Naive thymus-derived CD4-positive, alpha-beta T cell (primary cell): ENCODE measurements at places on chromosomes 3 and 15.
A peak's percentile ranks its signal among the peaks of the same experiment; 100 is the strongest.

GRCh38 chr3:152760591-152760990 lies 74.3 kb upstream of the P2RY1 start:
- no peak for DNase-seq

DNA sequence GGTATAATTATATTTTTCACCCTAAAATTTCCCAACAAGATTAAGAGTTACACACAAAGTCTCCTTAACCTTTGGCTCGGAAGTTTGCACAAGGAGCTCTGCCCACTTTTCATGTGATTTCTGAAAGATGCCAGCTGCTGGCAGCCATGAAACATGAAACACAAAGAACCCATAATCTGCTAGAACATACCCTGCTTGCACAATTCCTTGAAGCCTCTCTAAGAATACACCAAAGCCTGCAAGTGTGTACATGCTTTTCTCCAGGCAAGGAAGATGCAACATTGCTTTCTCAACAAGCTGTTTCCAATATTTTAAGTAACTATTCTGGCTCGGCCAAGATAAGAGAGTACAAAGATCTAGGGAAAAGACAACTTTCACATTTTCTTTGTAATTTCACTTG lies 182.0 kb upstream of the WNT5A start:
- DNase-seq = no peak

GRCh38 chr15:25408428-25408827 lies 30.4 kb downstream of the UBE3A start:
- no peak for DNase-seq

- peak; percentile 36 for DNase-seq
These were observed 234.9 kb downstream of the NEK10 start for GRCh38 chr3:27134171-27134796.

- peak; percentile 61 for DNase-seq
These were observed at the start of gene TBC1D2B for GRCh38 chr15:78077053-78077870. TBC1D2B (minus strand) TSS chr15:78077711; CDS start chr15:78077652, 59 bp downstream.

GRCh38 chr3:161171113-161171512 lies 50.0 kb upstream of the NMD3 start:
- DNase-seq = no peak

GRCh38 chr15:70101459-70102113 lies 3.9 kb upstream of the TLE3 start:
- DNase-seq = no peak

DNA sequence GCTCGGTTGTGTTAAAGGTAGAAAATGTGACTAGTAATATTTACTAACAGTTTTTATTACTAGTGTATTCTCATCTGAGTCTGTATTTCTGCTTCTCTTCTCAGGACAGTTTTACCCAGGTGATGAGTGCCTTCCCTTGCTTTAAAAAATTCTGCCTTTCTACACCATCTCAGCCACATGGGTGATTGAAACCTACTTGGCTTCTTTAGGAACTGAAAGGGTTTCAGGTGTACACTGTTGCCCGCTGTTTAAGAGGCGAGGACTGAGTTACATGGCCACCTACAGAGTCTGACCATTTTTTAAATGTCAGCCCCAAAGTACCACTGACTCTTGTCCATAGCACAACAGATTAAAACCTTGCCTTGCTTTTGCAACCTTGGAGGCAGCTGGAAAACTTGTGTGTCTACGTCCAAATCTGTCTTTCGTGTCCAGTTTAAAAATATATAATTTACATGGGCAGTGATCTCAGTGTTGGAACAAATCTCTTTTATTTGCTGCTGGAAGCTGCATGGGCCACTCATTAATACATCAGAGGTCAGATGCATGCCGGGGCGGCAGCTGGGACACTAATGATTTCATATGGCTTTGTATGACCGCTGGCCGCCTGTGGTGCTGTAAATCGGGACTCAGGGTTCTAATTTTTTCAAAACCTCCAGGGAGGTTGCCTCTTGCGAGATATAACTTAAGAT lies 44.6 kb downstream of the TRIM71 start:
- no peak for DNase-seq

GRCh38 chr3:79405183-79405582 lies 362.6 kb downstream of the ROBO1 start:
- DNase-seq = no peak

- no peak for DNase-seq
These were observed 34.2 kb upstream of the UMPS start for GRCh38 chr3:124696006-124696405.

- DNase-seq = no peak
These were observed 64.8 kb upstream of the ABHD2 start for GRCh38 chr15:89023311-89023961.

DNA sequence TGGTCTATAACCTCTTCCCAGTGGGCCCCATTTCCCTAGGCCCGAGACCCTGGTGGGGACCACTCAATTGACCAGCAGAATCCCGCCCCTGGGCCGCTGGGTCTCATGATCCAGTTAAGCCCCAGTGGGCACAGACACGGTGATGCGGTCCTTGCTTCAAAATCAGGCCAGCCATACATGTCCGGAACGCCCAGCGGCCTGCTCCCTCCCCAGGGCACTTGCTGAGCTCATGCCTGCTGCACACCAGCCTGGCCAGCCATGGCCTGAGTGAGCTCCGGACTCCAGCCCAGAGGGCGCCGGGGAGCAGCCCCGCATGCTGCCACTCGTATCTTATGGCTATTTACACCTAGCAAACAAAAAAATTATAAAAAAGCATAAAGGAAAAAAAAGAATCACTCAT lies 34.4 kb upstream of the IQSEC1 start:
- DNase-seq = no peak

DNA sequence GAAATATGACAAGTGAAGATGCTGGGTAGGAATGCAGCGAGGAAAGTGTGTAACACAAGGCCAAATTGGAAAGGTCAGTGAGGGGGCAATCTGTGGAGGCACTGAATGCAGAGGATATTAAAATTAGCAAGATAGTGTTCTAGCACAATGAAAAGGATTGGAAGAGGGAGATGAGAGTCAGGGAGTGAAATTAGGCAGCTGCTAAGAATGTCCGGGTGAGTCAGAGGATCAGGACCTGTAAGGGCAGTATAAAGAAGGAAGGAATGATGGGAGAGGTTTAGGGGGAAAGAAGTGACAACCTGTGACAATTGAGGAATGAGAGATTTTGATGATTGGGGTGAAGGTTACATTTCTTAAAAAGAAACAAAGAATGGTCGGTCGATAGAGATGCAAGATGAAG lies 103.5 kb downstream of the UBE3A start:
- DNase-seq = no peak

DNA sequence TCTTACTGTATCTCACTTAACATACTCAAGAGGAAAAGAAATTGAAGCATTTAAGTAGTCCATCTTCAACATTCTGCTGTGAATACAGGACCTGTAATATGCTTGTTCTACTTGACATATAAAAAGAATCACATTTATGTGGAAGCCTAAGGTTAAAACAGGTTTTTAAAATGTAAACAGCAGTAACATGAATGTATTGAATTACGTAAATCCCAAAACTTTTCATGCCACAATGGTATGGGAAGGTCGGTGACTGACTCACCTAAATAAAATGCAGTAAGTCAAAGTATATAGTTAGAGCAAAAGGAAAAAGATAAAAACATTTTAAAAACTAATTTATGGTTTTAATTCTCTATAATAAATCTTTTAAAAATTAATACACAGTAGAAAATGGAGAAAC lies 115.7 kb upstream of the TJP1 start:
- no peak for DNase-seq

DNA sequence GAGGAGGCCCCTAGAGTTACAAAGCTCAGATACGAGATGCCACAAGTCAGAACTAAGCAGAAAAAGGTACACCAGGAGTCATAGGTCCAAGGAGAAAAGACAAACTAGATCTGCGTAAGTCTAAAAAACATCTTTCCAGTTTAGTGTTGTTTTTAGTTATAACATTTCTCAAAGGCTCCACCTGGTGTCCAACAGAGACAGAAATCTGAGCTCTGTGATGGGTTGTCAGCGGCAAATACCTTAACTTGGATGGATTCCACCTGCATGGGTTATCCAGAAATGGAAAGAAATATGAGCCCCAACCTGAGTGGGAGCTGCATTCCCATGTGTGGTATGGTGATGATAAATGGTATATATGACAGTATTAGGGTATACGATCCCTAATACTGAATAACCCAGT lies 238.6 kb upstream of the CHRM5 start:
- no peak for DNase-seq

DNA sequence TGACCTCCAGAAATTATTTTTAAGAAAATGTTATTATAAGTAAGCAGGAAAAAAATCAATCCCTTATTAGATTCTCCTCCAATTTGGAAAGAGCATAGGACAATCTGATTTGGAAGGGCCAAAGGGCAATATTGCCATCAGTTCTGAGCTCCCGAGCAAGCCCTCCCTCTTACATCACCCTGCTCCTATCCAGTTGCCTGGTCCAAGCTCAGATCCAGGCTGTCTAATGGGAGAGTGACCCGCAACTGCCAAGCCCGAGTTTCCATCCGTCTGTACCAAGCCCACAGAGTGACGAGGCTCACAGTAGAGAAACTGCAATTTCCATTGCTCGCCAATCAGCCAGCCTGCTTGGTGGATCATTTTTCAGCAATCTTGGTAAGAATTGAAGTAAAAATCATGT lies 187.7 kb downstream of the MEX3B start:
- DNase-seq = no peak

DNA sequence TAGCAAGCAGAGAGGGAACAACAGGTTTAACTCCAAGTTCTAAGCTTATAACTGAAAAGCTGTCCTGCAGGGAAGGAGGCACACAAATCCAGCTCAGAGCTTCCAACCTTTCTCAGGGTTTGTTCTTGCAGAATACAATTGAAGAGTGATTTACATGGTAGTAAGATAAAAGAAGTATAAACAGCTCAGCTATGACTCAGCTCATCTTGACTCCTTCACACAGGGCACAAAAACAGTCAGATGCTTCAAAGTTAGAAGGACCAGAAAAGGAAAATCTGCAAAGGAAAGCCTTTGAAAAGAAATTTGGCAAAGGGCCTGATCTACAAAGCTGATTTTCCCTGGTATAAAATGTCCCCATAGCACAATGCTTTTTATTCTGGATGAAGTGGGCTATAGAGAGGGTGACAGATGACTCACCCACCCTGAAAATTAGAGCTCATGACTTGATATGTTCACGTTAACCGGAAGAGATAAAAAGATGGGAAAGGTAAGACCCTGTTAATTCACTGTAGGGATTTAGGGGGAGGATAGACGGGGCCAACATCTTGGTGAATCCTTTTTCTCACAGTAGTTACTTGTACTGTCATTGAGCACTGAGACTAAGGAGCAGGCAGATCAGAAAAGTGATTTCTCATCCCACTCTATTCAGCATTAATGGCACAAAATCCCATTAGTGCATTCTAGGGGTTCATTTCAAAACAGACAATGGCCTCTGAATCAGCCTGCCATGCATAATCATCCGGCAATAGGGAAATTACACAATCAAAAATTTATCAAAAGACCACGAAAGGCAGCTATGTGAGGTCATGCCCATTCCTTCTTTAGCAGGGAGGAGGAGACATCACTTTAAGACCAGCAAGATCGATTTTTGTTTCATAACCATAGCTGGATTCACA lies 143.5 kb downstream of the GAP43 start:
- DNase-seq = no peak

- DNase-seq = no peak
These were observed 29.7 kb downstream of the TMEM45A start for GRCh38 chr3:100522125-100522524.

- DNase-seq = no peak
These were observed 26.8 kb upstream of the SLCO2A1 start for GRCh38 chr3:134056464-134056891.

DNA sequence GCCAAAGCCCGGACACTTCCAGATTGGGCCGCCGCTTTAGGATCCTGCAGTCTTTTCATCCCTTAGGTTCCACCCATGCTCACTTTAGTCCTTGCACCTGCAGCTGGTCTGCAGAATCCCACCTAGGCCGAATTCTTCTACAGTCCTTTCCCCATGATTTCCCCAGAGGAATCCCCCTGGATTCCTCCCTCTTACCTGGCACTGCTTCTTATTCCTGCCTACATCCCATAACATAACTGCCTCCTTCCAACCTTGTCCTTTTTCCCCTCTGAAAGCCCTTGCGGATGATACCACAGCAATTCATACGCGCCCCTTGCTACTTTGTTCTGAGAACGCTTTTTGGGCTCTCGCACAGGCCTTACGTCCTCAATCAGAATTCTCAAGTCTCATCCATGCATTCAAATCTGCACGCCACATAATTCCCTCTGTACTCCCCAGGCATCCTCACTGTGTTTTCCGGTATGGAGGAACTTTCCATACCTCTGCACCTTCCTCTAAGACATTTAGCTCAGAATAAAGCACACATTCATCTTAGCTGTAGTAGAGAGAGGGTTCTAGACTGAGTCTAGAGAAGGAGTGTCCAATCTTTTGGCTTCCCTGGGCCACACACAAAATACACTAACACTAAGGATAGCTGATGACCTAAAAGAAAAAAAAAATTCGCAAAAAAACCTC lies 619 bp downstream of the EIF2AK4 start:
- DNase-seq = no peak

DNA sequence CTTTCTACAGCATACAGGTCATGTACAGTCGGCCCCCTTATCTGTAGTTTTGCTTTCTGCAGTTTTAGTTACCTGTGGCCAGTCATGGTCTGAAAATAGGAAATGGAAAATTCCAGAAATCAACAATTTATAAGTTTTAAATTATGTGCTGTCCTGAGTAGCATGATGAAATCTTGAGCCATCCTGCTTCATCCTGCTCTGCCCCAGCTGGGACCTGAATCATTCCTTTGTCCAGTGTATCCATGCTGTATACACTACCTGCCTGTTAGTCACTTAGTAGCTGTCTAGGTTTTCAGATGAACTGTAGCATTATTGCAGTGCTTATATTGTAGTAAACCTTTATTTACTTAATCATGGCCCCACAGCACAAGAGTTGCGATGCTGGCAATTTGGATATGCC lies 44.8 kb downstream of the AP4E1 start:
- DNase-seq = no peak

- no peak for DNase-seq
These were observed 16.1 kb upstream of the DCBLD2 start for GRCh38 chr3:98917608-98918007.

GRCh38 chr15:40087991-40088928 lies 20.4 kb downstream of the BMF start:
- no peak for DNase-seq

GRCh38 chr3:120407508-120408287 lies 43.1 kb downstream of the FSTL1 start:
- DNase-seq = no peak

GRCh38 chr3:46812237-46812791 lies 50.9 kb downstream of the MYL3 start:
- peak; percentile 45 for DNase-seq

GRCh38 chr3:127572735-127573134 lies 17.8 kb downstream of the TPRA1 start:
- DNase-seq = no peak

GRCh38 chr3:53026382-53027162 lies 19.3 kb downstream of the SFMBT1 start:
- DNase-seq = peak; percentile 22
